ENCODE measurements at places on chromosomes 7 and 10. TPM values are rescaled to one million over a fixed set of nuclear protein-coding genes. Genes with fewer than 3 reads are reported as not detected.
A peak's percentile ranks its signal among the peaks of the same experiment; 100 is the strongest.

DNA sequence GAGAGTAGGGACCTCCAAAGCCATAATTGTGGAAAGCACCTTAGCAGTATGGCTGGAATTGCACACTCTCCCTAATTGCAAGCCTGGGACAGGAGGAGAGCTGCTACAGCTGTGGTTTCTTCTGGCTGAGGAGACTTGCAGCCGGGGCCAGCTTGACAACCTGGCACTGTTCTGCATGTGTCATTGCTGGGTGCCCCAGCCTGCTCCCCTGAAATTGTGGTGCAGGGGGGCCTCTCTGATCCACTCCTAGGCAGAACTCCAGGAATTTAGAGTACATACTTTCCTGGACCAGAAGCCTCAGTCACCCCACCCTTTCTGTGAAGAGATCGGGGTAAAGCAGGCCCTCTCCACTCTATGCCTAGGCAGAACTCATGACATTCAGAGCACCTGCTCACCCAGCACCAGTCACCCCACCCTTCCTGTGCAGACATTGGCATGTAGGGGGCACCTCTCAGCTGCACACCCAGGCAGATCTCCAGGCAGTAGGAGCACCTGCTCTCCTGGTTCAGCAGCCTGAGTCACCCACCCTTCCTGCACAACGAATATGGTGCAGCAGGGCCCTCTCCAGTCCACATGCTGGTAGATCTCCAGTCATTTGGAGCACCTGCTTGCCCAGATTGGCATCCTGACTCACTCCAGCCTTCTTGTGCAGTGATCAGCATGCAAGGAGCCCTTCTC is 34.4 kb upstream of the DYNC1I1 start:
- DNase-seq, result no peak

DNA sequence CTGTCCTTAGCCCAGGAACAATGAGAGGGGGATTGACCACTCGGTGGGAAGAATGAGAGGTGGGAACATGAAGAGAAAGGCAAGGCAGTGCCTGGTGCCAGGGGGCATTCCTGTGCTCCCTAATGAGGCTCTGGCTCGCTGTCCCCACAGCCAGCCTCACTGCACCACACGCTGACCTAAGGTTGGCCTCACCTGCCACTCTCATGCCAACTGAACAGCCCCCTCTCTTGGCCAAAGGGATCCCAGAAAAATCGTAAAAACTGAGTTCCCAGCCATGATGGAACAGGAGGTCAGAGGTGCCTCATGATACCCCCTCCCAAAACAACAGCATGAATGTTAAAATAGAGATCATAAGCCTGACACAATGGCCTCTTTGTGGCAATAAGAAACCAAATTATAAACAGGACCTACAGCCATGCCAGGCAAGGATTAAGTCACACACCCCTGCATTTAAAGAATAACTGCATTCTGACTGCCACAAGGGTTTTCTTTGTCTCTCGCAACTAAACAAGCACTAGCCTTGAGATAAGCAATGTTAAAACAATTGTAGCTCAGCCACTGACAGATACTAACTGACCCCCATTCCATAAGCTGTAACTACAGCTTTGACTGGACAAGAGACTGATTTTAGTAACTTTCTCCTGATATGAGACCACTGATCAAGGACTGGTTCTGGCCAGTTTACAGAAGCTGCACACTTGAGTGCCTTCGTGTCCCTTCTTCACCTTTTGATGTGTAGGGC is 149.2 kb downstream of the SH2D4B start:
- no peak for DNase-seq

GRCh38 chr10:79061441-79062315 is 7.1 kb upstream of the ZMIZ1 start:
- peak; percentile 72 for DNase-seq

DNA sequence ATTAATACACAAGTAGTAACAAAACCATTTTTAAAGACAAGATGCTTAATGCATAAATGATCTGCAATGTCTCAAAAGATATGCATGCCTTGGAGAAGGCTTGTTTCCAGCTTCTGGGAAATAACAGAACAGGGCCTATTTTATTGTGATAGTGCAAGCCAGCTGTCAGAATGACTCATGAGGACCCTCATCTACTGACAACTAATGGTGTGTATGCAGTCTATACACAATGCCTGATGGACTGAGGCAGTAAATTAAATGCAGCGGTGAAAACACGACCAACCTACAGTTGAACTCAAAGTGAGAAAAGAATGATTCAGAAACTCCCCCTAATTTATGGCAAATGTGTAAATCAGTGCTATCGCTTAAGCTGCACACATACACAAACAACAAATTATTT is 46.3 kb downstream of the VPS41 start:
- no peak for DNase-seq

The GRM3 gene
- total RNA-seq, result not detected

DNA sequence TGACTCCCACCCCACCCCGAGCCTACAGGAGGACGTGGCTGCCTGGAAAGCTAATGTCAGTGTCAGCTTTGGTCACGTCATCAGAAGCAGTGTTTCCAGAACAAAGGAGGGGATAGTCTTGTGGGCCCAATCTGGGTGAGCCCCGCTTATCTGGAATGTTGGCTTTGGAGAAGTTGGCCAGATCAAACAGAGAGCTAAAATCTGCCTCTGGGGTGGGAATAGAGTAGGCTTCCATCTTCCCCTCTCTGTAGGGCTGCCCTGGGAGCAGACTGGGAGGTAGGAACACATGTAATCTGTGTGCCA is 32.5 kb downstream of the SRRM3 start:
- DNase-seq, result no peak

All from posterior vena cava (tissue), 2 donors.